Large intestine (tissue), 12 donors: ENCODE measurements at places on chromosomes 3 and 15.

DNA sequence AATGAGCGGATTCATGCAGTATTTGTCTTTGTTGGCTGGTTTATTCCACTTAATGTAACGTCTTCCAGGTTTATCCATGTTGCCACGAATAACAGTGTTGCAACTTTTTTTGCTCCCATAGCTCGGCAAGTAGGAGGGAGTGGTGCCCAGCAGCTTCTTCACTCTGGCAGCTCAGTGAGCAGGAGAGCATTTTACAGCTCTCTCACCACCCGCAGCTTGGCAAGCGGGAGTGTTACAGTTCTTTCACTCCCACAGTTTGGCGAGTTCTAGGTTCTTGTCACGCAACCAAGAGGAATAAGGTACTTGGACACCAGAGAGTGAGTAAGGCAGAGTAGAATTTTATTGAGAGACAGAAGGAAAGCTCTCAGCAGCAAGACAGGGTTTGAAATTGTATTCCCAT, 935.2 kb downstream of the TBL1XR1 start:
- no peak for DNase-seq

- no peak for DNase-seq
These were observed 150.9 kb downstream of the CNTN3 start for GRCh38 chr3:74463515-74463914.

GRCh38 chr3:3068358-3068881, 41.8 kb downstream of the IL5RA start:
- no peak for DNase-seq

DNA sequence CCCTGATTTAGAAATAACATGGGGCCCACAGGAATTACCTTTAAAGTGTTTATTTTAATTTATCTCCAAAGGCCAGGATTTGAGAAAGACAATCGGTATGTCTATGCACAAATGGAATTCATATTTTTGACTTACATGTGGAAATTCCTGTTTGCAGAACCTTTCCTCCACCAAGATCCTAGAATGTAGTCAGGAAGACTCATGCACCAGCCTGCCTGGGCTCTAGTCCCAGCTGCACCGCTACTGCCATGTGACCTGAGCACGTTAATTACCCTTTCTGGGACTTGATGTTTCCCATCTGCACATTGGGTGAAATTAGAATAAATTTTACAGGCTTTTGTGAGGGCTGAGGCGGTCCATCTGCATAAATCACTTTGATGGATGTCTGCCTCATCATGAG, 194.2 kb downstream of the ATP10A start:
- no peak for DNase-seq

DNA sequence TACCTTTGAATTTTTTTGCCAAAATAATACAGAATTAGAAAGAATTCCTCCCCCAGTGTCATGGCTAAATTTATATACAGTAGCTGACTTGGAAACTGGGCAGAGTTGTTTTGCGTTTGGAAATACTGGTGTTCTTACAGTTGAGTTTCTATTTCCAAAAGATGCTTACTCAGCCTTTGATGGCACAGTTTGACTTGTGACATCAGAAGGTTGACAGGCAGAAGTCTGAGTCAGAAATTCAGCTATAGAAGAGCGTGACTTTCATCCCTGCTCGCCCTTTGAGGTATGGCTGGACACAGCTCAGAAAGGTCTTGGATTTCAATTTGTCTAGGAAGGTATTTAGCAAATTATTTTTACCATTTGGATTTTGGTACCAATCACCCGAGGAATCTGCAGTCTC, 175.8 kb downstream of the VGLL4 start:
- DNase-seq: no peak

GRCh38 chr3:36868614-36869436, 76.0 kb downstream of the TRANK1 start:
- peak; percentile 48 for DNase-seq

DNA sequence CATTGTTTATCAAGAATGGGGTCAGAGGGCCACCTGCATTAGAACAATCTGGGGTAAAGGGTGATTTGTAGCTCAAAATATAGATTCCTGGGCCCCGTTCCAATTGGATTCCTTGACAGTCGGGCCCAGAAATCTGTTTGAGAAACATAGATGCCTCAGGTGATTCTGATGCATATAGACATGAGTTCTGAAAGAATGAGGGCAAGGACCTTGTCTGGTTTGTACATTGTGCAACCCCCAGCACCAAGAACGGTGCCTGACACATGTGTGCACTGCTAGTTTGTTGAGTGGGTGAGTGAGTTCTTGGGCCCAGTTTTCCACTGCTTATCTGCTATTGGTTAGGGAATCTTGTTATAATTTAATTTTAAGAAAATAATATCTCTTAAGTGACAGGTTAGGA, 16.6 kb downstream of the CRYBG3 start:
- no peak for DNase-seq

GRCh38 chr3:7290077-7290825, 429.3 kb downstream of the GRM7 start:
- no peak for DNase-seq

- no peak for DNase-seq
These were observed 239.0 kb upstream of the KCNMB2 start for GRCh38 chr3:178297199-178297598.

- DNase-seq: no peak
These were observed 62.1 kb downstream of the PDCD6IP start for GRCh38 chr3:33860373-33861050.

DNA sequence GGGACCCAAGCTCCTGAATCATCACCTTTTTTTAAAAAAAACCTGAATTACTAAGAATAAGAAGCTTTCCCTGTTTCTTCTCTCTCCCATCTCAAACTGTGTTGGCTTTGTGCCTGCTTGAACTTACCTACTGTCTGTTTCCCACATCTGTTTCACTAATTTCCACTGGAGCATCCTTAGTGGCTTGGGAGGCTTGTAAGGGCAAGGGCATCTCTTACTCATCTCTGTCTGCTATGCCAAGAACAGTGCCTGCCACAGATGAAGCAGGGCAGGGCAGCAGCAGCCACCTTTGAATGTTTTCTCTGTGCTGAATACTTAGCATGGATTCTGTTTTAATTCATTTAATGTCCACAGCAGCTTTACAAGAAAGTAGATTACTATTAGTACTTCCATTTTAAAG, 42.3 kb downstream of the SNRK start:
- DNase-seq: no peak

DNA sequence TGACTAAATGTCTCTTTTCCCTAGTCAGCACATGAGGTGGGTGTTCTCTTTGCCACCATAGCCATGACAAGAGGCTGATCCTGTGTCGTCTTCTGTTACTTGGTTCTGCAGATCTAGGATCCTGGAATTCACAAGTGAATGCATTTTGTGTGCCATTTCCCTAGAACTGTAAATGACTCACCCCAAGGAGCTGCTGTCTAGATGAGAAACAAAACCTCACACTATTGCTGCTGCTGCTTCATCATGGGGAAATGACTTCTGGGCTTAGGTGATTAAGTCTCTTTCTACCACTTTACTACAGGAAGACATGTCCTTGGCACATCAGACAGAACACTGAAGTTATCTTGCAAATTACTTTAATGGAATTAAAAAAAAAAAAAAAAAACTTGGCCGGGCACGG, 54.9 kb downstream of the SLCO3A1 start:
- no peak for DNase-seq

GRCh38 chr15:40969363-40969762, 16.1 kb downstream of the CHAC1 start:
- DNase-seq: no peak

- DNase-seq: no peak
These were observed 5.2 kb downstream of the SOX2 start for GRCh38 chr3:181716966-181717365.

- DNase-seq: peak; percentile 75
These were observed 49.4 kb downstream of the ITGB5 start for GRCh38 chr3:124837730-124838186.

DNA sequence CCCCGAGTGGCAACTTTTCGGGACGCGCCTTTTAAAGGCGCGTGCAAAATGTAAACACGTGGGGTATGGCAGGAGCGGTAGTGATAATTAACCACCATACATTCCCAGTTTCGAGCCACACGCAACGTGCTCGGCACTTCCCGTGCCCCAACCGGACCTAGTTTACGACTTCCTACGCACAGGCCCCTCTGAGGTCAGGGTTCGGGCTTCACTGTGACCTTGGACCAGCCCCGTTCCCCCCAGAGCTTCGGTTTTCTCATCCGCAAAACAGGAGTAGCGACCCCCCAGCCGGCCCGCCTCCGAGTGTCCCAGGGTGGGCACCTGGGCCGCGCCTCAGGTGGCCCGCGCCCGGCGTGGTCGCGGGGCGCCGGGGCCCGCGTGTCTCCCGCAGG, 451 bp downstream of the CHCHD4 start:
- peak; percentile 87 for DNase-seq

DNA sequence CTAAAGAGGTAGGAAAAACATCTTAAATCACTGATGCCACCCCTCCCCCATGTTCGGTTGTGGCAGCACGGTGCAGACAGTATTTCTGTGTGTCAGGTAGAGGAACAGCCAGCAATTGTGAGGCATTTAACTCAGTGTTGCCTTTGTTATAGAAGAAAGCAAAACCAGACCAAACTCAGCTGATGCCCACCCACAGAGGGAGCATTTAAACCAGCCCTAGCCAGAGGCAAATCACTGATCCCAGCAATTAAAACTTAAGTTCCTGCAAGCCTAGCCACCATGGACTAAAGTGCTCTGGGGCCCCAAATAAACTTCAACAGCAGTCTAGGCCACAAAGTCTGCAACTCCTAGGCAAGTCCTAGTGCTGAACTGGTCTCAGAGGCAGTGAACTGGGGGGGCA, 94.5 kb downstream of the CFAP20DC start:
- no peak for DNase-seq

DNA sequence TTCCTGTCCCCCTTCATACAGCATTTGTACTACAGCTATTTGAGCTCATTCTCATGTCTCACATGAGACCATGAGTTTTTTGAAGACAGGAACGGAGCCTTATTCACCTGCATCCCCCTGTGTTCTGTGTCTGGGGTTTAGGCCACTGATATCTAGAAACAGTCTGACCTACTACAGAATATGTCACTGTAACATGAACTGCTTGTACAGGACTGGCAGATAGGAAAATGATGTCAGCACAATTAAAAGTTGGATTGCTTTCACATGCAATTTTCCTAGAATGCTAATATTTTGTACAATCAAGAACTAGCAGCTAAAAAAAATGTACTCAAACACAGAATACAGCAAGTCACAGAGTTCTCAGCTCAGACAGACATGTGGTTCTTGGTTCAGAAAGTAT, 90.8 kb upstream of the FGF12 start:
- peak; percentile 24 for DNase-seq

DNA sequence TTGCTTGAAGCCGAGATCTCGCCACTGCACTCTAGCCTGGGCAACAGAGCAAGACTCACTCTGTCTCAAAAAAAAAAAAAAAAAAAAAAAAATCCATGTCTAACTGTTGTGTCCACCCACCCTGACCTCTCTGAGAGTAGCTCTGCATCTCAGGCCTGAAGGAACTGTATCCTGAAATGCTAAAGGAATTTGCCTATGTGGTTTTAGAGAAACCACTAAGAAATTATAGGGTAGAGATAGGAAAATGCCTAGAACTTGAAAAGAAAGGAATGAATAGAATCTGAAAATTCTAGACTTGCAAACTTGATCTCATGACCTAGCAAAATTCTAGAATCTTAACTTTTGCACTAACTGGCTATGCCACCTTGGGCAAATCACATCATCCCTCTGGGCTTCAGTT, 217.5 kb upstream of the ROPN1 start:
- DNase-seq: no peak

DNA sequence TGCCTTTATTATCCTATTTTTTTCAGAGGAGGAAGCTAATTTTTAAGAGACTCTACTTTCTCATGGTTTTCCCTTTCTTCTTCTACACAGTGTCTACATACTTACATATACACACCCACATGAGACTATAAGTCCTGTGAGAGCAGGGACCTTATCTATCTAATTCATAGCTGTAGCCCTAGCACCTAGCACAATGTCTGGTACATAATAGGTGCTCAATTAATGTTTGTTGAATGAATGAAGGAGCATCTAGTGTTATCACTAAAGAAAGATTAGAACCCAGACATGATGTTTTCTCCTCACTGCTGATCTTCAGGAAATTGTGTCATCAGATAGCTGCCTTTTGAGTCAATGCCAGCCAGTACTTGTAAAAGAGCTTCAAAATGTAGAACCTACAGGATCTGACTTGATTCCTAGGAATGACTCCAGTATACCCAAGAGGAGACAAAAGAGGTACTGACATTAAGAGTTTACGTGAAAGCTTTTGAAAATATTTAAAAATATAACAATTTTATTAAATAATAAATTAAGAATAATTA, 2.5 kb downstream of the SCG5 start:
- DNase-seq: no peak

GRCh38 chr3:52021489-52022268, 26.0 kb upstream of the RPL29 start:
- DNase-seq: no peak

DNA sequence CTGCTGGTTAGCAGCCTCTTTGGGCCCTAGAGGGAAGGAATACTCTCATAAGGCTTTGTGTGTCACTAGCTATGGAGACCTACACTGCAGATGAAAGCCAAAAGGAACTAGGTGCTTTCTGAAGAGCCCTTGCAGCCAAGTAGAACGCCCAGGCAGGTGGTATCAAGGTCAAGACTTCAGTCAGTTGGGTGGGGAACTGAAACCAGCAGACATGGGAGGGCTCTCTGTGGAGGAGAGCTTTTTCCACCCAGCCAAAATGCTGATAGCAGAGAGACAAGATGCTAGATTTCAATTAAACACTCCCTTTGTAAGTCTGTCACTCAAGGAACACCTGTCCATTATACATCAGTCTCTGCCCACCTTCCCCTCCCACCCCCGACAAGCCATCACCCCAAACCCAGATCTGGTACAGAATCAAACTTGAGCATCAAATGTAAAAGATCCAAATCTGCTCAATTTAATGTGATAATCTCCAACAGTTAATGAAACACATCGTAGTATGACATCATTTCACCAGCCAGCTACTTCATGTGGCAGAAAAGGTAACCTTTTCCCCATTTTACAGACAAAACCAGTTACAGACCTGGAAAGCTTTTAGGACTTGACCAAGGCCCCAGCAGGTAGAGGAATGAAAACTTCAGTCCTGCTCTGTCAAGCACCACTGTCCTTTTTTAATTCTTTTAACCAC, 14.6 kb downstream of the MRPS25 start:
- no peak for DNase-seq

DNA sequence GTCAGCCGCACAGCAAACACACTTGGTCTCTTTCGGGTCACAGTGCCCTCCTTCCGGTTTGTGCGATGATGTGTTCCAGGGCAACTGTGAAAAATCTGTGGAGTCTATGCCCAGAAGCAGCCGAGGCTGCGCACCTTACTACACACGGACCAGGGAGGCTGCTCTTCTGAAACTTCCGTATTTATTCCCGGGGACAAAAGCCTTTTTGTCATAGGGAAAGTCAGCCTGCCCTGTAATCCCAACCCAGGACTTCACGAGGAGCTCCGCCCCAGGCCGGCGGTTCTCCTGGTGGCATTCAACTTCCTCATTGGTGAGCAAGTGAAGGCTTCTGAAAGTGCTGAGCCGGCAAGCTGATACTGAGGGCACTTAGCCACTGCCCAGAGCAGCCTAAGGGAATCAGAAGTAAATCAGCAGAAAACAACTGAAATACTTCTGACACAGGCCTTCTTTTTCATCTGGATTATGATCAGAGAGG, 126.5 kb downstream of the FMN1 start:
- peak; percentile 44 for DNase-seq

GRCh38 chr3:126109880-126110235, 25.9 kb upstream of the SLC41A3 start:
- DNase-seq: no peak

- DNase-seq: no peak
These were observed 21.0 kb downstream of the DUOX2 start for GRCh38 chr15:45093013-45093412.
